ENCODE measurements at places on chromosomes 3 and 15.

DNA sequence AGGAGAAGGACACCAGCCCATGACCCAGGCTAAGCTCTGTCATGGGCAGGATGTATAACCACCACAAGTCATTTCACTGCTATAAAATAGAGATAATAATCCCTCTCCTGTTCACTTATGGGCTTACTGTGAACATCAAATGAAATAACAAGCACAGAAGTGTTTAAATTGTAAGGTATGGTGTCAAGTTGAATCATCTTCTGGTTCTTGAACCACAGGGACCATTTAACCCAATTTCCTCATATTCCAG lies 44.3 kb upstream of the TLE3 start:
- no peak for DNase-seq

GRCh38 chr15:25711164-25711563 lies 152.0 kb downstream of the ATP10A start:
- DNase-seq: no peak

- DNase-seq: no peak
These were observed 28.7 kb downstream of the ATRIP start for GRCh38 chr3:48475188-48475587.

DNA sequence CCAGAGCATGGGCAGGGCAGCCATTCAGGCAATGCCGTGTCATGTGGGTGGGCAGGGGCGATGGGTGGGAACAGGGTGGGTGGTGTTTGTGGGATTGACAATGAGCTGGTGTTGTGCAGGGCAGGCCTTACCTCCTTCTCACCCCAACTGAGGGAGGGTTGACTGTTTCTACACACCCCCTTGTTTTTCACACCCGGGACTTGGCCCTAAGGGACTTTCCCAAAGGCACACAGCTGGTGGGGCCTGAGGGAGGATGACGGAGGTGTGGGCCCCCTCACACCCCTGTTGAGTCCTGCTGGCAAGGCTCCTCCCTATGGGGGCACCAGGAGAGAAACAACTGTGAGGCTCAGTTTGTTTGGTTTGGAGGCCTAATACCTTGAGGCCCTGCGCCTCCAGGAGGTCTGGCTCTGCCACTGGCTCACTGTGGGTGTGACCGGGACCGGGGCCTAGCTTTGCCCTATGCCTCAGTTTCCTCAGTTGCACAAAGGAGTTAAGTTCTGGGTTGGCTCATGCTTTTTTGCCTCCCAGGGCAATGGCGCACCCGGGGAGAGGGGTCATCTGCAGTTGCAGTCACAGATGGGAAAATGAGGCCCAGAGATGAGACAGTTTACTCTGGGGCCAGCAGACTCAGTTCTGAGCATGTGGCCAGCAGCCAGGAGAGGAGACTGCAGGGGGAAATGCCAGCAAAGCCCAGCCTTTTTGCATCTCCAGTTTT lies 5.1 kb upstream of the DNAH1 start:
- DNase-seq: no peak

GRCh38 chr3:137746808-137747207 lies 17.3 kb upstream of the SOX14 start:
- DNase-seq: no peak

GRCh38 chr15:42704492-42704926 lies 32.4 kb downstream of the CDAN1 start:
- peak; percentile 70 for DNase-seq

DNA sequence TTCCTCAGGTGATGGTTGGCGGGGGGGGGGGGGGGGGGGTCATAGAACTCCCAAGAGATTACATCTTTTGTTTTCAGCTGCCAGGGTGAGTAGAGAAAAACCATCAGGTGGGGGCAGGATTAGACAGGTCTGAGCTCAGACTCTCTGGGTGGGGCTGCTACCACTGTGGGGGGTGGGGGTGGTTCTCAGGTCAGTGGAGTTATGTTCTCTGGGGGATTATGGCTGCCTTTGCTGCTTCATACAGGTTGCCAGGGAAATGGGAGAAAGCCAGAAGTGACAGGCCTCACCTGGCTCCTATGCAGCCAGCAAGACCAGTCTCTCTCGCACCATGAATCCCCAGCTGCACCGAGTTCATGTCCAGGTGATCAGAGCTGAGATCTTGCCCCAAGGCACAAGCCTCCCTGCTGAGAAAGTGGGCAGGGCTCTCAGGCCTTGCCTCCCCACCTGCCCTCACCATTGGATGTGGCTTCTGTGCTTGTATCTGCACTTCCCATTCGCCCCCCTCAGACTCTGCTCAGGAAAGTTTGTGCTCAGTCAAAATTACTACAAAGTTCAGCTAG lies 828.1 kb downstream of the MCTP2 start:
- no peak for DNase-seq

DNA sequence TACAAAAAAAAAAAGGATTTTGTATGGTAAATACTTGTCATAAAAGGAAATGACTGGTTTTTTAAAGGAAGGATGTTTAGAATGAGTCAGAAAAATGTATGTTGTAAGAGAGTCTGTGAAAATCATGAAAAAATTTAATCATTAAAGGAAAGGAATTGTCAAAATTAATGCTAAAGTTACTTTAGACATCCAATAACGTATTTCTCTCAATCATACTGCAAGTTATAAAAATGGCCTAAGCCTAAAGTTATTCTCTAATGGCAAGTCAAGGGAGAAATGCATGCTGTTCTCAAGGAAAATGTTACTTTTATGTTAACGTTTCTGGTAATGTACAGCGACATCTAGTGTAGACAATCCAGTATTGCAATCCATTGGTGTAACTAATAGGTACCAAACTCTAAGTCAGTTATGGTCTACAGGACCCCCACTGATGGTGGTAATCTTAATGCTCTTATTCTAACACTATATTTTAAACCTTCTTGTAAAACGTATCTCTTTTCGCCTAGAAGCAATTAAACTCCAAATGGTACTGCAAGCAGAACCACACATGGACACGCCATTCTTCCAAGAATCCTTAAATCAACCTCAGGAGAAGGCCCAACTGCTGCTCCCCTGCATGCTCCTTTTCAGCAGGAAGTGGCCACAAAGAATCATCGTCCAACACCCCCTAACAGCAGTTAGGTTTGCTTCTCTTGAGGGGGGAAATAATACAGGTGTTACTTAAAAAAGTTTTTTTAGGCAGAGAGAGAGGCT lies 35.2 kb downstream of the NCEH1 start:
- no peak for DNase-seq

- no peak for DNase-seq
These were observed 50.2 kb downstream of the CHP1 start for GRCh38 chr15:41281236-41281635.

DNA sequence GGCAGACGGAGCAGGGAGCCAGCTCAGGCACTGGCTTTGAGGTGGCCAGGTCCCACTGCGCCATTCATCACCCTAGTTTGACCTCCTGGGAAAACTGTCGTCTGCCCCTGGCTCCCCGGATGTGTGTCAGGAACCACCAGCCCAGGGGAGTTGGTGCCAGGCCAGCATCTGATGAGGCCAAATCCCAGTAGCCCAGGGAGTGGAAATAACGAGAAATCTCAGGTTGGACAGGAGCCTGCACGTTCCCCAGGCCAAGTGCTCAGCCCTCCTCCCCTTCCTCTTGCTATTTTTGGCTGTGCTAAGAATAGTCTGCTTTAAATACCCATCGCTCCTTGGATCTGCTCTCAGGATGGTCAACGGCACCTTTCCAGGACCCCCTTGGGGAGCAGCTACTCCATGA lies 93.1 kb upstream of the RPL32 start:
- no peak for DNase-seq

- DNase-seq: no peak
These were observed 78.0 kb downstream of the CHCHD6 start for GRCh38 chr3:126781889-126782491.

DNA sequence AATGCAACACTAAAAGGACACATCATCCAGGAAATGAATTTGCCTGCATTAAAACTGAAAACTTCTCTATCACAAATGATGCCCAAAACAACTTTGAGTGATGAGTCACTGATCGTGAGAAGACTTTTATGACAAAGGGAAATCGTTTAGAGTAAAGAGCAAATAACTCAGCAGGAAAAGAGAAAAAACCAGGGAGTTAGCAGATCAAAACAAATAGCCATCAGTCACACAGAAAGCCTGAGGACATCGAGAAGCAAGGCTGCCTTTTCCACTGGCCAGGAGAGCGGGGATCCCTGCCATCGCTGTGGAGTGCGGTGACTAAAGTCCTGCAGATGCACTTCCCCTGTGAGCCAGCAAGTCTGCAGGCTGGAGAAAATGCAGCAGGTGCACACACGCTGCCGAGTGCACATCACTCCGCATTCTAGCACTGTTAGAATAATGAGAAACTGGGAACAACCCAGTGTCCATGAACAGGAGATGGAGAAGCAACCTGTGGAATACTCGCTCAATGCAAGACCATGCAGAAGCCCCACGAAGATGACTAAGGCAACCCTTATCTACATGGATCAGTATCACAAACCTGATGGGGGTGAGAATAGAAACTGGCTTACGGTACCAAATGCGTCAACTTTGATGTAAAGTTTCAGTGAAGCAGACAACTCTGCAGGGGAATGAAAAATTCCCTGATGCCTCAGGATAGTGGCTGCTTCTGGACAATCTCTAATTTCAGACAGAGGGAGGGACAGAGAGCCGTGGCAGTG lies 86.4 kb downstream of the NSMCE3 start:
- no peak for DNase-seq

DNA sequence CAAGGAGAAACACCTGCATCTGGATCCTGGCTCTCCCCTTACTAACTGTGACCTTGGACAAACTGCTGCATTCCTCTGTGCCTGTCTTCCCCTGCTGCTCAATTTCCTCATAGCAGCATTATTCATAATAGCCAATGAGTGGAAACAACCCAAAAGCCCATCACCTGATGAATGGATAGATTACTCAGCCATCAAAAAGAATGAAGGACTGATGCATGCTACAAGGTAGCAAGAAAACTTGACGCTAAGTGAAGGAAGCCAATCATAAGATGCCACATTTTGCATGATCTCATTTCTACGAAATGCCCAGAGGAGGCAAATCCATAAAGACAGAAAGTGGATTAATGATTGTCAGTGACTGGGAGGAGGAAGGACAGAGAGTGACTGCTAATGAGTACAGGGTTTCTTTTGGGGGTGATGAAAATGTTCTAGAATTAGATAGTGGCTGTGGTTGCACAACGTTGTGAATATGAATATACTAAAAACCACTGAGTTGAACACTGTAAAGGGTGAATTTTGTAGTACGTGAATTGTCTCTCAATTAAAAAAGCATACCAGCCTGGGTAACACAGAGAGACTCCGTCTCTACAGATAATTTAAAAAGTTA lies 11.2 kb downstream of the IGDCC4 start:
- no peak for DNase-seq

- DNase-seq: no peak
These were observed 10.7 kb upstream of the TRAK1 start for GRCh38 chr3:42080453-42080872.

- DNase-seq: no peak
These were observed 156.6 kb upstream of the IL12A start for GRCh38 chr3:159832024-159832423.

- no peak for DNase-seq
These were observed 12.0 kb upstream of the C3orf80 start for GRCh38 chr3:160213191-160213590.

GRCh38 chr3:136136454-136136853 lies 59.7 kb downstream of the MSL2 start:
- DNase-seq: no peak

GRCh38 chr15:78875107-78875914 lies 2.6 kb downstream of the MORF4L1 start:
- peak; percentile 22 for DNase-seq

DNA sequence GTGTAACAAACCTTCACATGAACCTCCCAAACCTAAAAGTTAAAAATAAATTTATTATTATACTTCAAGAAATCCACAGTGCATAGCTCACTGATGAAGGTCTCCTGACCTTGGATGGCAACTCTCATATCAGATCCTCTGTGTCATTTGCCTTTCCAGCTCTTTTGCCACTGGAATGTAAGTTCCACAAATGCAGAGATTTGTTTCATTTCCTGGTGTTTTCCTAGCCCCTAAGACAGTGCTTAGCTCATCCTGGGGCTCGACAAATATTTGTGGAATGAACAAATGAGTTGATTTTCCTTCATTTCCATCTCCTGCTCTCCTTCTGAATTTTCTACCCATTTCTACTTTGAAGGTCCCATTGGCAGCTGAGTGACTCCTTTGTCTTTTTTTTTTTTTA lies 56.0 kb downstream of the FRMD4B start:
- no peak for DNase-seq

GRCh38 chr3:67781218-67781617 lies 126.8 kb upstream of the SUCLG2 start:
- no peak for DNase-seq

GRCh38 chr15:82532991-82533481 lies 7.2 kb downstream of the RPS17 start:
- no peak for DNase-seq

Data from activated CD4-positive, alpha-beta memory T cell treated with anti-CD3 and anti-CD28 coated beads, Interleukin-2, amount 10 ng/mL, durations not matched to agents 7 days and 5 days (primary cell).